Hair follicular keratinocyte (primary cell): ENCODE measurements at places on chromosomes 3 and 15. TPM values are rescaled to one million over a fixed set of nuclear protein-coding genes. Genes with fewer than 3 reads are reported as not detected.

The ITPKA gene
- total RNA-seq = 0.62 and 1.8 TPM in 2 replicates

The GPR87 gene
- 61.2 and 66.5 TPM in 2 replicates for total RNA-seq

The IFRD2 gene
- total RNA-seq = 134 and 183 TPM in 2 replicates

The MSL2 gene
- 9.7 and 12.6 TPM in 2 replicates for total RNA-seq

The ZBTB47 gene
- total RNA-seq = 7.3 and 10.5 TPM in 2 replicates

The LOXL1 gene
- total RNA-seq = 12.8 and 16.4 TPM in 2 replicates

The SLC35G2 gene
- 7.3 and 8.2 TPM in 2 replicates for total RNA-seq

The POLG gene
- total RNA-seq = 75.7 and 86.0 TPM in 2 replicates

The KNG1 gene
- total RNA-seq = not detected in 2 replicates

The ZNF774 gene
- 1.7 and 2.9 TPM in 2 replicates for total RNA-seq

The KNSTRN gene
- 32.8 and 79.5 TPM in 2 replicates for total RNA-seq

The XCR1 gene
- not detected in 2 replicates for total RNA-seq

The KLHL6 gene
- 0.16 TPM in 1 of 2 replicates, not detected in the other for total RNA-seq

The ZIC4 gene
- total RNA-seq = not detected in 2 replicates

The NLGN1 gene
- not detected in 2 replicates for total RNA-seq

The SV2B gene
- under 0.01 and 0.08 TPM in 2 replicates for total RNA-seq

The PEX11A gene
- total RNA-seq = 4.8 and 6.2 TPM in 2 replicates

The CATSPER2 gene
- 0.46 and 0.78 TPM in 2 replicates for total RNA-seq

The CHRNA3 gene
- not detected in 2 replicates for total RNA-seq

The GPR62 gene
- not detected in 2 replicates for total RNA-seq

The TGM5 gene
- 0.16 TPM in 1 of 2 replicates, not detected in the other for total RNA-seq

The HACD2 gene
- 25.8 and 38.0 TPM in 2 replicates for total RNA-seq

The TMEM44 gene
- total RNA-seq = 9.5 and 14.9 TPM in 2 replicates

The HES1 gene
- total RNA-seq = 45.3 and 97.6 TPM in 2 replicates

The GRAMD1C gene
- total RNA-seq = 2.6 and 7.8 TPM in 2 replicates

The LRRK1 gene
- total RNA-seq = 7.7 and 8.0 TPM in 2 replicates

The CNTN4 gene
- not detected in 2 replicates for total RNA-seq

The ZMYND10 gene
- total RNA-seq = 0.11 and 0.62 TPM in 2 replicates

The PSTPIP1 gene
- 4.6 and 11.1 TPM in 2 replicates for total RNA-seq

The SKOR1 gene
- 0.08 TPM in 1 of 2 replicates, not detected in the other for total RNA-seq

The SOX2 gene
- total RNA-seq = not detected in 2 replicates

The UACA gene
- total RNA-seq = 11.0 and 12.1 TPM in 2 replicates

The SI gene
- total RNA-seq = not detected in 2 replicates

The GPR160 gene
- total RNA-seq = 0.23 and 1.0 TPM in 2 replicates

The MEX3B gene
- total RNA-seq = 1.2 and 1.6 TPM in 2 replicates
